ENCODE measurements at places on chromosomes 2 and 18. TPM values are rescaled to one million over a fixed set of nuclear protein-coding genes. Genes with fewer than 3 reads are reported as not detected.

DNAJC5G gene
- total RNA-seq: 0.44 TPM

SH3YL1 gene
- total RNA-seq: 11.1 TPM

LIPG gene
- total RNA-seq: 6.1 TPM

HOXD10 gene
- 4.4 TPM for total RNA-seq

PROKR1 gene
- not detected for total RNA-seq

TRAF3IP1 gene
- total RNA-seq: 2.6 TPM

EHD3 gene
- total RNA-seq: 6.7 TPM

Data from lung microvascular endothelial cell (primary cell).